ENCODE measurements at places on chromosomes 3 and 15.

GRCh38 chr15:88649286-88649733 is 10.5 kb downstream of the ISG20 start:
- H3K36me3 ChIP-seq = no peaks in the 10 kb centered on the region
- peaks cover 4% of the 10 kb centered on the region for H3K4me1 ChIP-seq
- H3K27ac ChIP-seq = no peak overlapping the region
- H3K4me3 ChIP-seq = no peak overlapping the region
- H3K27me3 ChIP-seq = no peaks in the 10 kb centered on the region

DNA sequence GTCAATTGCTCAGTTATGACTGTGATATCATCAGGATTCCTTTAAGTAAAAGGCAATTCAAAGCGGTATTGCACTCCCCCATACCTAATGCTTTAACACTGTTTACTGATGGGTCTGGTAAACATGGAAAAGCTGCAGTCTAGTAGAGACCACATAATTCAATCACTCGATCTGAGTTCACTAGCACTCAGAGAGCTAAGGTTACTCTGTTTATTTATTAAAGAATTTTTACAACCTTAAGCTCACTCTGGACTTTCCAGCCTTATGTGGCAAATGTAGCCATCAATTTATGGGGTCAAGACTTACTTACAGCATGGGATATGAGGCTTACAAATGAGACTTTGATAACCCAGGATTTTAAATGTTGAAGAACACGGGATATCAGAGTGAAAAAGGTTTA is 18.4 kb upstream of the CCR2 start:
- no peaks in the 10 kb centered on the region for H3K36me3 ChIP-seq
- H3K4me1 ChIP-seq = no peaks in the 10 kb centered on the region
- H3K27me3 ChIP-seq = no peaks in the 10 kb centered on the region
- H3K4me3 ChIP-seq = no peak overlapping the region
- no peak overlapping the region for H3K27ac ChIP-seq

DNA sequence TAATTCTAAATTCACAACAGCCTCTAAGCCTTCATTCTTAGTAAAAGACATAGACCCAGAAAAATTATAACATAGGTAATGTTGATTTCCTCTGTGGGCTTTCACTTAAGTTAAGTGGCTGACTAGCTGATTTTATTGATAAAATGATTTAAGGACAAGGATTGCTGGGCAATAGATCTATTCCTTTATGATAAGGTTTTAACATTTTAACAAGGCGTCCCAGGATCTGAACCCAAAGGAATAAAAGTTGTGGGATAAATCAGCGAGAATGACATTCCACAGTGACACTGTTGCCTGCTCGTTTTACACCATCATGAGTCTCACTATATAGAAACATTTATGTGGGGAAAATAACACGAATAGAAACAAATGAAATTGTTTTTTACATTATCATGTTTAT is 1151.0 kb downstream of the ZPLD1 start:
- no peak overlapping the region for H3K4me3 ChIP-seq
- H3K4me1 ChIP-seq = no peaks in the 10 kb centered on the region
- no peak for DNase-seq
- H3K27me3 ChIP-seq = no peaks in the 10 kb centered on the region

DNA sequence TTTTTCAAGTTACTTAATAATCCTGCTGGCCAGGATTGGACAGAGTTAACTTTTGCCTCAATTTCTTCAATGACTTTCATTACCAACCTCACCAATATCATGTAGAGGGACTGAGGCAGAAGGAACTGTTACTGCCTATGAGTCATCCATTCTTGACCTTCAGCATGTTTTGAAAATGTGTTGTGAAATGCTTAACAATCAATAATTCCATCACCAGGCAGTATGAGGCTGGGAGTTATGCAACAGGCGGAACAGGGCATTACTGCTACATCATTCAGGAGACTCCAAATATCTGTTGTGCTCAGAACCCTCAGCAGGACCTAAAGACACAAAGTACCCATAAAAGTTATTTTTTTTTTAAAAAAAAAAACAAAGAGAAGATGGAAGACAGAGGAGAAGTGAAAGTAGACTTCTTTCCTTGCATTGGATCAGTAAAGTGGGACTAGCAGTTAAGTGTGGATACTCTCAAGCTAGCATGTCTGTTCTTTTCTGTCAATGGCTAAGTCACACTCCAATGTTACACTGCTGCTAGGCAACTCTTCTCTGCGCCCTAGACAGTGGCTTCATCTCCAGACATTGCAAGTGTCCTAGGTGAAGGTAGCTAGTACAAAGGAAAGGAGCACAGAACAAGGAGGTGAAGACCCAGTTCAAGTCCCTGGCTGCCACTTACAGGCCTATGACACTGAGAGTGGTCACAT is 184.9 kb upstream of the LPP start:
- H3K4me3 ChIP-seq = no peak overlapping the region
- no peaks in the 10 kb centered on the region for H3K36me3 ChIP-seq
- DNase-seq = no peak
- no peak overlapping the region for H3K27ac ChIP-seq
- H3K4me1 ChIP-seq = no peaks in the 10 kb centered on the region

DNA sequence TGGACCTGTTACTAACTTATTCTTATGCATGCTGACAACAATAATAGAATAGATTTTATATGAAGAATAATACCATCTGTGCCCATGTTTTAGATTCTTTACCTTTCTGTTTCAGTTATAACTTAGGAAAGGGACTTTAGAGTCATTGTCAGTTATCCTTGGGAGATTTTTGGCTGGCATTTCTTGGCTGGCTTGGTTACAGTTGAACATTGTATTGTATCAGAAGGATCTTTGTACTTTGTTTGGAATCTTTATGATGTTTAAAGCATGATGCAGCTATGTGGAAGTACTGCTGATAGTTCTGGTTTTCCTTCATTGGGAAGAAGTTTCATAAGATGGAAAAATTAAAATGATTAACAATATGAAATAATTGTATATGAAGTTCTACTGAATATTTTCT is 19.9 kb downstream of the ABHD5 start:
- DNase-seq = no peak
- H3K36me3 ChIP-seq = no peaks in the 10 kb centered on the region
- H3K4me3 ChIP-seq = no peak overlapping the region
- no peaks in the 10 kb centered on the region for H3K4me1 ChIP-seq
- no peak overlapping the region for H3K27ac ChIP-seq

DNA sequence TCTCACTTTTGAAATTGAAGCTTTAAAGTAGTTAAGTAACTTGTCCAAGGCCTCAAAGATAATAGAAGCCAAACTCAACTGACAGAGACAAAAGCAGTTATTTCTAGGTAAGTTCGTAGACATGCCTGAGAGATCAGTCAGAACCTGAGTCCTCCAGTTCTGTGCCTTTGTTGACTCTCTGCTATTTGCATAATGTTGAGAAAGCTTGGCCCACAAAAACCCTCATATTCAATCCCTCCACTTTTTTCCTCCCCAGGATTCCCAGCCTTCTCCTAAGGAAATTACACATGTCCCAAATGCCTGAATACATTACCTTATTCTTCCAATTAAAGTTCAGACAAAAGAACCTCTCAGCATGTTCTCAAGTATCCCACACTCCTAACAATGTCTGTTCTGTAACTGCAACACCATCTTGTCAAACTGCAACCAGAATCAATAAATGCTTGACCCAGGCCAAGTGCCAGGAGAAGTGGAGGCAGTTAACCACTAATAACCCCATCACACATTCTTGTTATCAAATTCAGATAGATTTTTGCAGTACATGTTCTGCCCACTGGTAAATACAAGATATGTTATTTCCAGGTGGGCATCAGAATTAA is 217.8 kb downstream of the LRRC3B start:
- no peaks in the 10 kb centered on the region for H3K27me3 ChIP-seq
- no peaks in the 10 kb centered on the region for H3K36me3 ChIP-seq
- no peaks in the 10 kb centered on the region for H3K4me1 ChIP-seq
- H3K4me3 ChIP-seq = no peak overlapping the region

- H3K27me3 ChIP-seq = no peaks in the 10 kb centered on the region
- no peaks in the 10 kb centered on the region for H3K36me3 ChIP-seq
- peak overlapping the region; percentile 25 for H3K4me3 ChIP-seq
- H3K4me1 ChIP-seq = no peaks in the 10 kb centered on the region
Measured at GRCh38 chr15:101008158-101009139, 89.3 kb downstream of the LRRK1 start.

Data from prostate gland (tissue), 2 donors.